ENCODE measurements at places on chromosomes 4 and X.

GRCh38 chr4:37561803-37562207 is 124.4 kb downstream of the RELL1 start:
- no peak for DNase-seq

DNA sequence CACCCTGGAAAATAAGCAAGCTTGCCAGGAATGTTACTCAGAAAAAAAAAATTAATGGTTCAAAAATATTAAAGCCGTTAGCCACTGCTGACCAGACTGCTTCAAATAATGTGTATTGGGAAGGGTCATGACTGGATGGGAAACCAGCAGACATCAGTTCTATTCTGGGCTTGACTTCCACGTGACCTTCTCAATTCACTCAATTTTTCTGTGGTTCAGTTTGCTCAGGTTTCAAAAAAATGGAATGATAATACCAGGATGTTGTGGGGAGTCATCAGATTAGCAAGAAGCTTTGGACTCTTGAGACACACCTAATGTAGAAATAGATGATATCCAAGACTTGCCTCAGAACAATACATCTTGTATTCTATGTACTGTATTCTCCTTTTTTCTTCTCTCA is 541.9 kb upstream of the BOD1L1 start:
- DNase-seq, result no peak

- DNase-seq, result no peak
These were observed 67.1 kb downstream of the ABCG2 start for GRCh38 chr4:88091378-88091777.

- no peak for DNase-seq
These were observed 2.1 kb downstream of the TMEM150C start for GRCh38 chr4:82559735-82560120.

GRCh38 chr4:116357758-116358157 is 727.6 kb downstream of the TRAM1L1 start:
- no peak for DNase-seq

DNA sequence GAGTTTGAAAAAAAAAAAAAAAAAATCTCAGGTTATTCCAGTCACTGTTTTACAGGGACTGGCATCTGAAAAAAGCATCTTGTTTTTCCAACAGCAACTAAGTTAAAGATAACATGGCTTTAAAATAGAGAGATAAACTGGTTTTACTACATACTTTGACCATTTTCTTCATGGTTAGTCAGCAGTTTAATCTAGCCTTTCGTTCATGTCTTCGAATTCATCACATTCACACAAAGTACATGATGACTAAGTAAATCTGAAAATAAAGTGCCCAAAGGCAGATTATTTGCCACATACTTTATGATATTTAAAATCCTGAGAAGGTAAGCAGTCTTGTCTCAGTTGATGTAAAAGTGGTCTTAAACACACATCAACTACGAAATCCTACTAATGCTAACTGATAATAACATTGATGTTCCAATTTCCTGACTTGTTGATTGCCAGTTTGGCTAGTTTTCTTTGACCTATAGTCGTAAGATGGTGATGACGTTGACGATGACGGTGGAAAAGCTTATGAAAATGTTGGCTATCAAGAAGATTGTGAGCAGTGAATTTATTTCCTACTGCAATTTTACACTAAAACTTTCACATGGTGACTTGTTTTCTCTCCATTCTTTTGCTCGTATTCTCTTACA is 540.5 kb upstream of the BOD1L1 start:
- no peak for DNase-seq

DNA sequence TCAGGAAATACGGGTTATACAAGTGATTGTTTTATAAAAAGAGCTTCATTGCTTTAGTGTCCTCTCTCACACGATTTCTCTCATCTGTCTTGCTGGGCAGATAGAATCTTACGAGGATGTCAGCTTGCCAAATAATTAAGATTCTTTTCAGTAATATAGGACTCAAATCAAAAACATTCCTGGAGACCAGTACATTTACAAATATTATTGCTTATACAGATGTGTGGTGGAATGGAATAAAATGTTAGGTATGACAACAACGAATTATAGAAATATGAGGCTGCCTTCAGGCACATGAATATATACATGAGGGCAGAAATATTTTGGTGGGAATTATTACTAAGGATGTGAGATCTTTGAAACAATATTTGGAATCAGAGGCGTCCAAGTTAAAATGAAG is 88.9 kb downstream of the GC start:
- DNase-seq, result no peak

DNA sequence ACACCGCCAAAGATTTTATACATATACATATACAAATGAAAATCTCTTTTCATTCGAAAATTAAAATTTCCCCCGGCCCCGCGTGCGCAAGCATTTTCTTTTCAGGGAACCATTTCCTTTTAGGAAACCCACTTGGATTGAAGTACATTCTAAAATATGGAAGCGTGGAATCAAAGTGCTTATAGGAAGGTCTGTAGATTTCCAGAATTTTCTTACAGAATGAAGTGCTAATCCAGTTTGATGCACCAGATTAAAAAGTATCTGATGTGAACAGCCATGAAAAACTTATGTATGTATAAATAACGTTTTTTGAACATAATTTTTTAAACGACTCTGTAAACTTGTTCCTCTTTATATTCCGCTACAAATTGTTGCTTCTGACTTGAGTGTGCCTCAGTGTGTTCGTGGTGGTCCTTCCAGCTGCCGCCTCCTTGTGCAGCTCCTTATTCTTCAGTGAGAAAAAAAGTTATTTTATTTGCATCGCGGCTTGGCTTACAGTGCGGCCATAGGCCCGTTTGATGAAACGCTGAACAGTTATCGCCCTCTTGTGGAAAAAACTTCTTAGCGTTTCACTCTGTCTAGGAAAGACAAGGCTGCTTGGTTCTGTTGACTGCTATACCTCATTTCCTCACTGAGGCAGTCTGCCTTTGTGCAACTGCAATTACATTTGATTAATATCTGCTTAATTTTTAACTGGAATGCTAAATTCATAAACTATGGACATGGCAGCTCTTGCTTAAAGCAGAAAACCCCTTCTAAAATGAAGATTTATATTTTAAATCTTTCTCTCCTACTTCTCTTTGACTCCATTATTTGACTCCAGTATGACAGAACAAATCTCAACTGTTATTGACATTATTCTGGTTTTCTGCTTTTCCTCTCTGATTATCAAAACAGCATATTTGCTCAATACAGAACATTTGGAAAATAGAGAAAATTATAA is 4.7 kb upstream of the NKX6-1 start:
- DNase-seq, result no peak

DNA sequence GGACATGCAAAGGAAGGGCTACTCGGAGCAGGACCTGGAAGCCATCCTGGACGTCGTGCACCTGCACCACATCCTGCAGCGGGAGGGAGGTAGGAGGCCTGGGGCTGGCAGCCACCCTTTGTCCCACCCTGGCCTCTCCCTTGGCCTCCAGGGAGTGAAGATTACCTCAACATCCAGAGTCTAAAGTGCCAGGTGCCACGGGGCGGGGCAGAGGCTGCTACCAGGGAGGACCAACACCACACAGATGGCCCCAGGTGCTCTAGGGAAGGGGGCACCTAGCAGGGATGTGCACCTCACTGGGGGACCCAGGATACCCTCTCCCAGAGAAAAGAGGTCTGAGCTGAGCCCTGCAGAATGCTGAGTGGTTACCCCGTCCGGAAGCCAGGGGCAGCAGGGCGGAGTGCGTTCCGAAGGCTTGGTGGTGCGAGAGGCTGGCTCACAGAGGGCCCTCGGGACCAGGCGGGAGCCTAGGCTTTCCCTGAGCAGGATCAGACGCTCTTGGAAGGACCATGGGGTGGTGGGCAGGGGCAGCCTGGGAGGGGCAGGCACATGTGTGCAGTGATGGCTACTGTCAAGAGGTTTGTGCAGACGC is 16.1 kb downstream of the ABCD1 start:
- no peak for DNase-seq

GRCh38 chr4:119675391-119675790 is 46.8 kb upstream of the PDE5A start:
- no peak for DNase-seq

GRCh38 chr4:101969965-101970364 is 179.4 kb downstream of the BANK1 start:
- DNase-seq, result no peak

DNA sequence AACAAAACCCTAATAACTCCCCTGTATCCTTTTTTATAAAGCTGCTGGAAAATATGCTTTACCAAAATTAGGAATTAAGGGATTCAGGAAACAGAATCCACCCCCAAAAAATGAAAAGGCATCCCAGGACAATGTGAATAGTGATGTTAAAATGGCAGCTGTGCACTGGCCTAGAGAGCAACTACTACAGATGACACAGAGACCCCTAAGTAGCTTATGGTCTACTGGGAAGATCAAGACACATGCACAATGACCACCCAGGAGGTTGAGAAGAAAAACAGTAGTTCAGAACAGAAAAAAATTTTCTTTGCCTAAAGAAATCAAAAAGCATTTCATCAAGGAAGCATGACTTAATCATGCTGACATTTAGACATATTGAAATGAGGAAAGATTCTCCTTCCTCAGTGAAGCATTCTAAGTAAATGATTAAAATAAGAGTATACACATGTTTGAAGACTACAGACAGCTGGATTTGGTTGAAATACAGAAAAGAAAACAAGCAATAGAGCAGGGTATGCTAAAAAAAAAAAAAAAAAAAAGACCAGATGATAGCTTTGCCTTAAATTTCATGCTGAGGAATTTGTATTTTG is 117.3 kb downstream of the WDFY3 start:
- DNase-seq, result no peak

GRCh38 chrX:119880552-119881437 is 9.2 kb downstream of the NDUFA1 start:
- no peak for DNase-seq

DNA sequence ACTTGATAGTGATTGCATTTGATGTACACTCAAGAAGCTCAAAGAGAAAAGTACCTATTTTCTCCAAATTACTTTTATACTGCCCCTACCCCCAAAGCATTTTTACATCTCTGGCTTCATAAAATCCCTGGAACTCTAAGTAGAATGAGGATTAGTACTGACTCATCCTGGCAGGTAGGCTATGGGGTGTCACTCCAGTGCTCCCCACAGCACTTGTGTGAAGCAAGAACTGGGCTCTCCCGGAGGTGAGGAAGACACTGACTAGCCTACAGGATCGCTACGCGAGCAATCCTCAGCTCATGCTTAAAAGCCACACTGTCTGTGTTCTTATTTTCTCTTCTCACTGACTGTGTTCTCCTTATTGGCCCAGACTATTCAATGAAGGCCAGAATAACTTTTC is 90.4 kb upstream of the NDP start:
- DNase-seq, result no peak

DNA sequence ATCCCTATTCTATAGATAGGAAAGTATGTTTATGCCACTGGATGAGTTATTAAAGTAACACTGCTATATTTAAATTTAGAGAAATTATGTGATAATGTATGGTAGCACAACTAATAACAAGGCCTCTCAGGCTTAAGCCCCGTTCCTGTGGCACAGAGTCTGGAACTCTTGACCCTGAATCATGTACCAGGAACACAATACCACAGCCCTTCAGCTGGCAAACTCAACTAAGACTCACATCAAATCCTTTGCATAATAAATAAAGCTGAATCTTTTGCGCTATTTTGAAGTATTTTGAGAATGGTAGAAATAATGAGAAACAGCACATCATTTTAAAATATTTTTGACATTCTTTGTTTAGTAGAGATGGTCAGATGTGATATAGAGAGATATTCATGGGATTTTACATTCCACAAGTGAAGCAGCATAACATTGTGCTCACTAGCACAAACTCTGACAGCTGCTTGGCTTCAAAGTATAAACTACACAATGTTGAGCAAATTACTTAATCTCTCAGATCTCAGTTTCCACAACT is 478.4 kb upstream of the FAM241A start:
- no peak for DNase-seq

GRCh38 chr4:5890063-5890727 is 2.7 kb downstream of the CRMP1 start:
- no peak for DNase-seq

DNA sequence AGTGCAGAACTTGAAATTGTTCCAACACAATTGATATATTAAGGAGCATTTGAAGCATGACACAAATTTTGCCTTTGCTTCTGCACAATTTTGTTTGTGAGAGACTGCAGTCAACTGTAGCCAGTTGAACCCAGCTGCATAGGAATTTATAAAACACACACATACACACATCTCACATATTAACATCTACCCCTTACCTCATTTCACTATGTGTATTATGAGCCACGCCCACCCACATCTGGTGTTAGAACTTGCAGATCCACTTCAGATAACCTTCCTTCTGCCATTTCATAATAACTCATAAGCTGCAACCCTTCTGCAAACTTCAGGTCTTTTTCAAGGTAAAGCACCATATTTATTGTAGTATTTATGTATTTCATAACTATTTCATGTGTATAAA is 188.1 kb upstream of the WDFY3 start:
- no peak for DNase-seq

DNA sequence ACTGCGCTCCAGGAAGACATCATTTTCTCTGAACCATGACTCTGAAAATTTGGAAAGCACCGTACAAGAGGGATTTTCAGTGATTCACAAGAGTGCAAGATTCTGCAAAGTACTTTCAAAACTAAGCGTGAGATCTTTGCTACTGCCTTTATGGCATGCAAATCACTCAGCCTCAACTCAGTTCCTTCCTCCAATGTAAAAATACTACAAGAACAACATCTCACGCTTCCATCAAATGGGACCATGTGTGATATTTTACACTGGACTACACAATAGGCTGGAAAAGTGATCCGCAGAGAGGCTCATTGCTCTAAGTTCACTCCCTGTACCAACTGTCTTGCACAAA is 674 bp upstream of the IL15 start:
- no peak for DNase-seq

GRCh38 chrX:127568691-127569090 is 483.5 kb downstream of the ACTRT1 start:
- DNase-seq, result no peak

DNA sequence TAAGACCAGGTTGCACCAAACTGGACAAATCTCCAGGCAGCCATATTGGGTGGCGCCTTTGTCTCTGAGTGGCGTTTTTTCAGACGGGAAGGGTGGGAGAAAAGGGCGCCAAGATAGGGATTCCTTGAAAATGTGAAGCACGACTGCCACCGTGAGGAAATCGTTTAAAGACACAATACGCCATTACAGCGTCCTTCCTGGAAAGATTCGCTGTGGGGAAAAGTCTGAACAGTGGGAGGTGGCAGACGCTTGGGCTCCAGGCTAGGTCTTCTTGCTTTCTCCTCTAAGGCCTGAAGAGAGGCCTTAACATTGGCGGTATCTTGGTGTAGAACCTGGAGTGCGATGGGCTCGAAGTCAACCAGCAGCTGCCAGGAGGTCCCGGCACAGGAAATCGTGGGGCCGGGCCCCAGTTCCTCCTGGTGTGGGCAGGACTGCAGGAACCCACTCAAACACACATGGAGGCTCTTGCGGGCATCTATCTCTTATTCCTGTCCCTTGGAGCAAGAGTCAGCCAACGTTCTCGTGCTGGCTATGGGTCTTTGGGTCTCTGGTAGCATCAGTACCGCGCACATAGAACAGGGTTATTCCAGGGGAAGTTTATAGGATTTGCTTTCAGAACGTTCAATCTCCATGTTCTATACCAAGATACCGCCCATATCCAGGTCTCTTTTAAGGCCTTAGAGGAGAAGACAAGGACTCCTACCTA is 208.8 kb downstream of the OR13H1 start:
- DNase-seq, result no peak
